ENCODE measurements at places on chromosomes 3 and 15.

DNA sequence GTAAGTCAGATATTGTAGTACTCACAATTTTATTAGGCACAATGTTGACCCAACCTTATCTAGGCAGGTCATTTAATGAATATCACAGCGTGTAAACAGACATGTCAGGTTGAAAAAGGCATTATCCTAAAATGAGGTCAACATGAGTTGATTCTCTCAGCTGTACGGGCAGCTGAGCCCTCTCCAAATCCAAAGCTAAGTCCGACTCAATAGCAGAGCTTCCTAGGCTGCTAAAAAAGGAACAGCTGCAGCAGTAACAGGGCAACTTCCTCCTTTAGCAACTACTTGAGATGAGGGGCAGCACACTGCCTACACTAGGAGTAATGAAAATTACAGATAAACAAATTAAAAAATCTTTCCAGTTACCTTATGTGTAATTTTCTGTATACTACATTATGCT lies 189.2 kb downstream of the CADM2 start:
- DNase-seq = no peak

- DNase-seq = no peak
These were observed 677.1 kb upstream of the NR2F2 start for GRCh38 chr15:95653361-95653805.

GRCh38 chr3:32577174-32577573 lies 6.5 kb upstream of the DYNC1LI1 start:
- no peak for DNase-seq

GRCh38 chr3:65019443-65020055 lies 331.7 kb upstream of the ADAMTS9 start:
- DNase-seq = no peak

GRCh38 chr3:99644746-99645145 lies 6.4 kb downstream of the COL8A1 start:
- no peak for DNase-seq

DNA sequence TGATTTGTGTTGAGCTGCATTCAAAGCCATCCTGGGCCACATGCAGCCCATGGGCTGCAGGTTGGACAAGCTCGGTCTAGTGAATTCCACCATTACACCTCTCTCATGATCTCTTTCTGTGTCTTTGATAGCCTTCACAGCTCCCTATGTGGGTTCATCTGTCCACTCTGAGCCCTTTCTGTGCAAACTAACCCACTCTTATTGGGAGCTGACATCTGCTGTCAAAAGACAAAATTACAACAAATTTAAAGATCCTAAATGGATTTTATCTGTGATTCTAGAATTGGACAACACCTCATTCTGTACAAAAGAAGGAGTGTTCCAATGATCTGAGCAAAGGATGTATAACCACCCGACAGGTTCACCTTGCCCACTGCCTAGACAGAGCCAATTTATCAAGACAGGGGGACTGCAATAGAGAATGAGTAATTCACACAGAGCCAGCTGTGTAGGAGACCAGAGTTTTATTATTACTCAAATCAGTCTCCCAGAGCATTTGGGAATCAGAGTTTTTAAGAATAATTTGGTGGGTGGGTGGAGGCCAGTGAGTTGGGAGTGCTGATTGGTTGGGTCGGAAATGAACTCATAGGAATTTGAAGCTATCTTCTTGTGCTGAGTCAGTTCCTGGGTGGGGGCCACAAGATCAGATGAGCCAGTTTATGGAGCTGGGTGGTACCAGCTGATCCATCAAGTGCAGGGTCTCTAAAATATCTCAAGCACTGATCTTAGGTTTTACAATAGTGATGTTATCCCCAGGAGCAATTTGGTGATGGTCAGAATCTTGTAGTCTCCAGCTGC lies 2.6 kb upstream of the XYLB start:
- no peak for DNase-seq

- DNase-seq = no peak
These were observed at the start of gene HCN4 for GRCh38 chr15:73368301-73369136. Gene HCN4 (minus strand): TSS chr15:73368958. CDS start chr15:73368270, 688 bp downstream.
